ENCODE measurements at places on chromosomes 7 and 10.

- no peaks in the 10 kb centered on the region for H3K36me3 ChIP-seq
- H3K27me3 ChIP-seq, result no peaks in the 10 kb centered on the region
- no peak overlapping the region for H3K4me3 ChIP-seq
- H3K4me1 ChIP-seq, result no peaks in the 10 kb centered on the region
These were observed 80.2 kb upstream of the GTF2IRD1 start for GRCh38 chr7:74373536-74373935.

DNA sequence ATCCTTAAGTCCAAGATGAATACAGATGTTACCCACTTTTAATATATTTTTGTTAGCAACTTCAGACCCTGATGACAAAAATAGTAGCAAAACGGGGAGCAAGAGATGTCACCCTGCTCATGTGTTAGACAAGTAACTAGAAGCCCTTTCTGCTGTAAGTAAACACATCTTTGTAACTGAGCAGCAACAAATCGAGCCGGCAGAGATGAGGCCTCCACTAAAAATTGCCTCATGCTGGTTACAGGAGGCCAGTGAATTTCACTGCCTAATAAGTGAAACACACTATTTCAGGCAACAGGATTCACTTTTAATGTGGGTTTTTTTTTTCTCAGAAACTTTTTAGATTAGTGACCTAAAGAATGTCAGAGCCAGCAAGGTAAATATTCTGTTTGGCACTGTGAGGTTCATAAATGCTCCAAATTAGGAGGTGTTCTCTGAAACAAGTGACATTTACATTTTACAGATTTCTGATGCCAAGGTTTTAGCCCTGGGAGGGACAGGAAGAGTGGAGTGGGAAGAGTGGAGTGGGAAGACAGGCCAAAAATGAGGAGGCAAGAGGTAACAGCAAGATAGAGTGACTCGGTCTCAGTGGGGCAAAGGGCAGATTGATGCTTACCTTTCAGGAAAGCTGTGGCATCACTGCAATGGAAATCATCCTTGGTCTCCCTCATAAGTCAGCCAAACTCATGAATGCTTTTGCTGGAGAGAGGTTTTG, 53.6 kb upstream of the LRRC17 start:
- H3K4me1 ChIP-seq, result no peaks in the 10 kb centered on the region
- H3K27me3 ChIP-seq, result no peaks in the 10 kb centered on the region
- no peak for DNase-seq

DNA sequence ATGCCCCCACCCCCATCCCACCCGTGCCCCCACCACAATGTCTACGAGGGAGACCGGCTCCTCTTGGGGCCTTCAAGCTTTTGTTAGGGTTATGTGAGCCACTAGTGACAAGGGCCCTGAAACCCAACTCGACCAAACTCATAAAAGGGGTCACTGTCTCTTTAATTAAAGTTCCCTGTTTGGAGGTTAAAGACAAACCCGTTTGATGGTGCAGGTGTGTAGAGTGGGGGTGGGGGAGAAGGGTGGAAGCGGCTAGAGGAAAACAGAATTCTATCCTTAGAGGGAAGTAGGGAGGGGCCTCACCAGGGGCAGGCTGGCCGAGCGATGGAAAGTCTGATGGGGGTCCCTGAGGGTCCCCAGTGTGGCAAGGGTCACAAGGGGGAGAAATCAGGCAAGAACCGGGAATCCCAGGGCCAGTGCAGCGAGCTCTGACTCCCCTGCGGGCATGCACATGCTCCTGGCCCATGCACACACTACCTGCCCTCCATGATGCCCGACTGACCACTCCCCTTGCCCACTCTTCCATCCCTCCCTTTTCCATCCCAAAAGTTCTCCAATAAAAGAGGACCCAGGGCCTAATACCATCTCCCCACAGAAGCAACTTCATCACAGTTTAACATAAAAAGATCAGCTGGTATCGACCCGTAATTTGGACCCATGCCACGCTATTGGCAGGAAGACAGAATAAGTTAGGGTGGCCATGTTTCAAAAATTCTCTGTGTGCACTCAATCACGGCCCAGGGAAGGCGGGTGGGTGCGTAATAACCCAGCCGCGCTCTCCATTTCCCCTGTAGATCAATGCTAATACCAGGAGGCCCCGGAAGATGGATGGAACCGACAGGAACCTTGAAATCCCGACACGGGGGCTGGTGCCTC, 35.9 kb upstream of the SLF2 start:
- H3K27ac ChIP-seq, result no peak overlapping the region
- no peak overlapping the region for H3K4me3 ChIP-seq
- H3K4me1 ChIP-seq, result peaks cover 20% of the 10 kb centered on the region
- no peaks in the 10 kb centered on the region for H3K27me3 ChIP-seq
- no peaks in the 10 kb centered on the region for H3K36me3 ChIP-seq
- DNase-seq, result no peak

GRCh38 chr10:131881104-131881880, 19.5 kb upstream of the PPP2R2D start:
- no peak overlapping the region for H3K27ac ChIP-seq
- no peaks in the 10 kb centered on the region for H3K36me3 ChIP-seq
- H3K27me3 ChIP-seq, result no peaks in the 10 kb centered on the region
- no peak overlapping the region for H3K4me3 ChIP-seq
- peaks cover 6% of the 10 kb centered on the region for H3K4me1 ChIP-seq
- DNase-seq, result no peak
